Spinal cord (tissue), 10 donors: ENCODE measurements at places on chromosomes 7 and 10. TPM values are rescaled to one million over a fixed set of nuclear protein-coding genes. Genes with fewer than 3 reads are reported as not detected.

The HOXA13 gene
- total RNA-seq: 0.10 TPM

The CTNNA3 gene
- 63.5 TPM for total RNA-seq

The TRIL gene
- 24.0 TPM for total RNA-seq

The RNLS gene
- total RNA-seq: 8.3 TPM

The DNAJC12 gene
- total RNA-seq: 15.7 TPM

The BCL7B gene
- 8.2 TPM for total RNA-seq

The GPR146 gene
- 6.4 TPM for total RNA-seq

The RNF133 gene
- total RNA-seq: 0.88 TPM

The HOXA4 gene
- 1.4 TPM for total RNA-seq

The RBM17 gene
- 48.2 TPM for total RNA-seq

The TDRD1 gene
- 1.1 TPM for total RNA-seq

The TAS2R41 gene
- total RNA-seq: not detected

The TMEM140 gene
- 3.4 TPM for total RNA-seq

The PTPN20 gene
- 7.4 TPM for total RNA-seq

The NEUROG3 gene
- total RNA-seq: not detected

The PRKAR2B gene
- 22.2 TPM for total RNA-seq
